ENCODE measurements at places on chromosomes 11 and 22.

- DNase-seq, result no peak
Measured at GRCh38 chr11:36007127-36007655, 63.3 kb downstream of the LDLRAD3 start.

DNA sequence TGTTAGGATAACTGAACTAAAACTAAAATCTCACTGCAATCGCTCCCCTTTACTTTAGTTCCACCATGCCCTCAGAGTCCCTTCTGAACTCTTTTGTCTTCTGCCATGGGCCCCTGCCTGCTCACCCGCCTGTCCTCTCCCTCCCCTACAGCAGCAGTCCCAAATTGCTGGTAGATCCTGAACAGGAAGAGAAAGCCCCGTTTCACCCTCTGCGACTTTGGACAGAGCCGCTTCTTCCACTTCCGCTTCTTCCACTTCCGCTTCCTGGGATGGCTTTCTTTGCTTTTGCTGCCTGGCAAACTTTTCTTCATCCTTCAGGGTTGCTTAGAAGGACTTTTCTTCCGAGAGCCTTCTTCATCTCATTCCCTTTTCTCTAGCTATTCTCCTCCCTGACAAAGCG, 35.7 kb upstream of the TLCD5 start:
- no peak for DNase-seq

DNA sequence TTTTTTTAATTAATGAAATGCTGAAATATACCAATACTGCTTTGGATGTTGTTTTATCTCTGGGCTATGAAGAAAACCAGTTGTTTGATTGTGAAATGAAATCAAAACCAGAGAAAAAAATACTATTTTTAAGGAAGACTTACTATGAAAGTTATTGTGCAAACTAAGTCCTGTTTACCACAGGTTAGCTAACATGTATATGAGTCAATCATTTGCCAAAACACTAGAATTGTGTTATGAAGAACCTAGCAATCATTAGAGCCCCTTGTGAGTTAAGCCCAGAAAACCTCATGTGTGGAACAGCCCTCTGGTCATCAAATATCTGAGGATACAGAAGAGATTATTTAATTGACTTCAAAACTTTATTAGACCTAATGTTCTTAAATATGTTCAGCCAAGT, 83.7 kb downstream of the FAT3 start:
- DNase-seq, result no peak

DNA sequence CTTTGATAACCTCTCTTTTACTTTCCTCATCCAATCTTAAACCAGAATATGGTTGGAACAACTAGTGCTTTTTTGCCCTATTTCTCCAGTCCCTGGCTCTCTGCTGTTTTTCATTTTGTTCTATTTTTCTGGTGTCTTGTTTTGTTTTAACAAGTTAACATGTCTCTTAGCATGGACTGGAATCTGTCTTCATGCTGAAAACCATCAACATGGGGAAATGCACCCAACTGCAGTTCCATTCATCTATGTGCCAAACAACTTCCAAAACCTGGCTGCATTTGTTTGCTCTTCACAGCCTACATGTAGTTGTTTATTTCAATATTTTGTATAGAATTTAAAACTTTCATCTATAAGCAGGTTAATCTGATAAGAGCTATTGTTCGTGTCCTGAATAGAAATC, 46.8 kb upstream of the NOX4 start:
- DNase-seq, result no peak

- no peak for DNase-seq
Measured at GRCh38 chr11:17734986-17735817, 621 bp downstream of the KCNC1 start.

DNA sequence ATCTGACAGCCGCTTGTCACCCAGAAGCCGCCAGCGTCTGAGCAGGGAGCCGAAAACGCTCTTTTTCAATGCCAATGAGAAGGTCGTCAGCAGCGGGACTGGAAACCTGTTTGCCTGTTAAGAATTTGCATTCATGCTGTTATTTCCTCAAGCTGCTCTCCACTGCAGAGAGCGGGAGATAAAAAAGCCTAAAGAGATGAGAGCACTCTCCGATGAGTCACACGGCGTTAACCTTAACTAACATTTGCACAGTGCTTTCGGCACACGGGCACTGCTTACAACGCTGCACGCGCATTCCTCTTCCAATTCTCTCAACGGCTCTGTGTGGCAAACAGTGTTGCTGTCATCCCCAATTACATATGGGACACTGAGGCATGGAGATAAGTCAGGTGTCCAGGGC, 40.0 kb upstream of the RTL6 start:
- DNase-seq, result no peak

- no peak for DNase-seq
Measured at GRCh38 chr11:47611348-47611794, 17.2 kb upstream of the C1QTNF4 start.

DNA sequence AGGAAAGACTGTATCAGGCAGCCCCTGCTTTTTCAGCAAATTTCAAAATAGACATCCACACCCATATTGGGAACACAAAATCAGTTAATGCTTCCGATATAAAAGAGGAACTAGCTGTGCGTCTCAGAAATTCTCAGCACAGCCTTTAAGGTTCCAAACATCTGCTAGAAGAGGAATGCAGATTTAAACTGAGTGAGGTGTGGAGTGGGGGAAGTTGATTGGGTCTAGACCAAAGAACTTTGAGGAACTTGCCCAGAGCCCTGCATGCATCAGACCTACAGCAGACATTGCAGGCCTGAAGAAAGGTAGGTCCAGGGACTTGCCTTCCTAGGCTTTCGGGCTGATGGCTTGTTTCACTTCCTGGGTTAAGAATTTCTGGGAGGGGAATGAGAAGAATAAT, at the start of gene MS4A4A:
TSS of gene MS4A4A (plus strand) at position 255 of the 400 bp plus-strand sequence. CDS start at position 265, 10 bp downstream.
- DNase-seq, result no peak
